ENCODE measurements at places on chromosomes 16 and 17. TPM values are rescaled to one million over a fixed set of nuclear protein-coding genes. Genes with fewer than 3 reads are reported as not detected.

GRCh38 chr17:59754552-59754951 lies 47.1 kb downstream of the VMP1 start:
- peak overlapping the region; percentile 91 for H3K27ac ChIP-seq
- H3K27me3 ChIP-seq = no peaks in the 10 kb centered on the region
- DNase-seq = peak; percentile 19
- peaks cover 34% of the 10 kb centered on the region for H3K36me3 ChIP-seq
- H3K4me1 ChIP-seq = peaks cover 46% of the 10 kb centered on the region

DNA sequence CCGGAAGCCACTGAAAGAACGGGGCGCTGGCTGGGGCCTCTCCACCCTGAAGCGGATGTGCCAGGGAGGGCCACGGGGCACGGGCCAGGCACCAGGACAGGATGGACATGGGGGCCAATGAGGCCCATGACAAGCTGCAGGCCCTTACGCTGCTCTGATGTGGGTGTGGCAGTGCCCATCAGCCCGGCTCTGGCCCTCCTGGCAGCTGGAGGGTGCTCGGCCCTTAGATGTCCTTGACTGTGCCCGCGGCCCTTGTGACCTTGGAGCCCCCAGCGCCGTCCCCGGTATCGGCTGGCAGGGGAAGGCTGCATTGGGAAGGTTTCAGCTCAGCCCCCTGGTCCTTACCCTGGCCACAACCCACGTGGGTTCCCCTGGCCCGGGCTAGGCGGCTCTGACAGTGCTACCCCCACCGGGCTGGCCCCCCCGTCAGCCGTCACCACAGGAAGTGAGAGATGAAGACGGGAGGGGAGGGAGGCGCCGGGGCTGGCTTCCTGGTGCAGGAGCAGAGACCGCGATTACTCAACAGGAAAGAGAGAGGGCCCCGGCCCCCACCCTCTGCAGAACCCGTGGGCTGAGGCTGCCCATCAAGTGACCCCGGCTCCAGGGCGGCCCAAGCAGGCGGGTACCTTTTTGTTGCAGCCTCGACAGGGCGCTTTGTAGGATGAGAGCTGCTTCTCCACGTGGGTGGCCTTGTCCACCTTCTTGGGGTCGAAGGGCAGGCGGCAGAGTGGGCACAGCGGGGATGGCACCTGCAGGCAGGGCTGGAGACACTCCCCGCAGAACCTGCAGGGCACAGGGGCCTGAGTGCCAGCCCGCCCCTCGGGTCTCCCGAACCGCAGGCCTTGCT lies 5.3 kb downstream of the RNF166 start:
- DNase-seq = peak; percentile 94
- no peaks in the 10 kb centered on the region for H3K27me3 ChIP-seq
- H3K4me1 ChIP-seq = peaks cover 52% of the 10 kb centered on the region
- peak overlapping the region; percentile 89 for H3K4me3 ChIP-seq
- peaks cover 30% of the 10 kb centered on the region for H3K36me3 ChIP-seq
- peak overlapping the region; percentile 95 for H3K27ac ChIP-seq

GRCh38 chr16:87936375-87937230 lies at the start of gene CA5A:
Gene CA5A (minus strand): TSS chr16:87936529. CDS start chr16:87936450, 79 bp downstream.
- no peak for DNase-seq
- no peak within 1 kb of the TSS for H3K4me3 ChIP-seq
- H3K27me3 ChIP-seq = no peaks in the 10 kb centered on the region
- no peaks in the 10 kb centered on the region for H3K4me1 ChIP-seq

- H3K27ac ChIP-seq = no peak overlapping the region
- H3K4me1 ChIP-seq = no peaks in the 10 kb centered on the region
These were observed 88.4 kb downstream of the SPACA3 start for GRCh38 chr17:33080091-33080490.

- H3K27me3 ChIP-seq = peaks cover 82% of the 10 kb centered on the region
- no peaks in the 10 kb centered on the region for H3K36me3 ChIP-seq
- DNase-seq = no peak
These were observed 7.4 kb downstream of the MAF start for GRCh38 chr16:79593074-79593531.

- no peak overlapping the region for H3K4me3 ChIP-seq
- no peaks in the 10 kb centered on the region for H3K4me1 ChIP-seq
- no peaks in the 10 kb centered on the region for H3K36me3 ChIP-seq
These were observed 80.2 kb downstream of the CDH11 start for GRCh38 chr16:65041667-65042066.

GRCh38 chr17:38667099-38667786 lies 7.5 kb downstream of the EPOP start:
- H3K4me3 ChIP-seq = no peak overlapping the region
- peaks cover 12% of the 10 kb centered on the region for H3K4me1 ChIP-seq
- DNase-seq = peak; percentile 58
- H3K27me3 ChIP-seq = peaks cover 63% of the 10 kb centered on the region

- no peak overlapping the region for H3K27ac ChIP-seq
- H3K27me3 ChIP-seq = no peaks in the 10 kb centered on the region
- no peaks in the 10 kb centered on the region for H3K4me1 ChIP-seq
- DNase-seq = no peak
- no peaks in the 10 kb centered on the region for H3K36me3 ChIP-seq
These were observed 9.7 kb downstream of the ADGRG3 start for GRCh38 chr16:57677622-57678369.

- H3K27ac ChIP-seq = no peak overlapping the region
- H3K36me3 ChIP-seq = no peaks in the 10 kb centered on the region
- DNase-seq = peak; percentile 4
- peaks cover 2% of the 10 kb centered on the region for H3K4me1 ChIP-seq
- peaks cover 57% of the 10 kb centered on the region for H3K27me3 ChIP-seq
- peak overlapping the region; percentile 13 for H3K4me3 ChIP-seq
These were observed 704 bp downstream of the ASIC2 start for GRCh38 chr17:33292201-33292980.

DNA sequence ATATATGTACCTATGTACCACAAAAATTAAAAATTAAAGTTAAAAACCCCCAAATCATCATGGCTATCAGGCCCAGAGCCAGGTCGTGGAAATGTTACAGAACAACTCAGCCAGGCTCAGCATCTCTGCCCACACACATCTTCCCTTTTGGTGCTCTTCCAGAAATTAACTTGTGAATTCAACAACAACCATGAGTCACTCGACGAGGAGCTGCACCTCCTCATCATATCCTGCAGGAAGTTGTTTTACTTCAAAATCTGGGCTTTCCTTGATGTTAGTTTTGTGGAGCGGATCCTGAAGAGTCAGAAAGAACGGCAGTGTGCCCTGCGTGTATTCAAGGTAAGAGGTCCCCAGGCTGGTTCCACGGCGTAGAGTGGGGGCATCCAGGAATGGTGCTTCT lies 10.6 kb downstream of the FBXO39 start:
- H3K27me3 ChIP-seq = peaks cover 78% of the 10 kb centered on the region
- peaks cover 1% of the 10 kb centered on the region for H3K36me3 ChIP-seq
- DNase-seq = no peak
- H3K27ac ChIP-seq = no peak overlapping the region

Gene MMP2
- total RNA-seq = not detected

DNA sequence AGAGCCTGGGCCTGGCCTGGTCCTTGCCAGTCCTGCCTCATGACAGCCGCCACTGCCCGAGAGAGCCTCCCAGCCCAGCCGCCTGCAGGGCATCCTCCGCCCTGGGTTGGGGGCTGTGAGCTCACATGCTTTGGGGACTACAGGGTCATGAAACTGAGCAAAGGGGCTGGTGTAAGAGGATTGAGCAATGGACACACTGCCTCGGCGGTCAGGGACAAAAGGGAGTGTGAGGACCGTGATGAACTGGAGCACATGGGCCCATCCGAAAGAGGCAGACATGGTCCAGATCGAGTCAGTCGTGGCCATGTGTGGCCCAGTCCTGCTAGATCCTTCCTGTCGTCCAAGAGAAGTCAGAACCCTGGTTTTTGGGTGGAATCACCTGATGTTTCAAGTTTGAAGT lies 52.3 kb downstream of the GSG1L start:
- H3K27ac ChIP-seq = no peak overlapping the region
- no peak overlapping the region for H3K4me3 ChIP-seq
- no peak for DNase-seq

GRCh38 chr16:49587511-49587910 lies 213.9 kb downstream of the C16orf78 start:
- no peak overlapping the region for H3K4me3 ChIP-seq
- no peak for DNase-seq
- no peak overlapping the region for H3K27ac ChIP-seq
- no peaks in the 10 kb centered on the region for H3K36me3 ChIP-seq

Gene SLC16A13
- total RNA-seq = 6.2 TPM

Gene TEX19
- total RNA-seq = 0.10 TPM

Gene NPIPA3
- not detected for total RNA-seq

DNA sequence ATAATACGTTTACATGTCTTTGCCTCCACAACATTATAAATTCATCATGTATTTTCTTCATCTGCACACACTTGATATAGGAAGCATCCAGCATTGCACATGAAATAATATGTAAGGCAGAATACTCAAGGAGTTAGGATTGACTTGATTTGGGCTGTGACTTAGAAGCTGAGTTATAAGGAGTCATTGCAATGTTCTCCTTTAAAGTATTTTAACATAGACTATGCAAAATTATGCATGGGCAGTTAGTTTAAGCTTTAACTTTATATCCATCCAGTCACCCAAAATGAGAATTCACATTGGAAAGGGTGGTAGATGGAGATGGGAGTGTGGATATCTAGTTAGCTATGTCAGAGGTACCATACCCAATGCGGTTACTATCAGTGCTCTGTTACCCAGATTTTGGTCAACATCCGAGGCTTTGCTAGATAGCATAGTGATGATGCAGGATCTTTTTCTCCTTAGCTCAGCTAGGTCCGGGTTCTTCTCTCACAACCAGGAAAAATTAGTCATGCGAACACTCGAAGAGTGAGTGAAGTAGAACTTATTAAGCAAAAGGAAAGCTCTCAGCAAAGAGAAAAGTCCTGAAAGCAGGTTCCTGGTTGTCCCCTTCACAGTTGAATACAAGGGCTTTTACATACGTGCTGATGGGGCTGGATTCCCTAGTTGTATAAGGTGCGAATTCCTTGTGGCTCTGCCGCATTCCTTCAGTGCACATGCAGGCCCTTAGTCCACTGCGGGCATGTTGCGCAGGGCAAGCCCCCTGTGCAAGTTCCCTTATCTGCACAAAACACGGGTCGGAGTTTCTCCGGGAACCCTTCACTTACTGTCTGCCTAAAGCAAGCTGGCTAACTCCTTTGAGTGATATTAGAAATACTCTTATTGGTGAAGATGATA lies 73.1 kb upstream of the FAM20A start:
- H3K4me3 ChIP-seq = no peak overlapping the region
- no peak overlapping the region for H3K27ac ChIP-seq
- peaks cover 17% of the 10 kb centered on the region for H3K27me3 ChIP-seq
- DNase-seq = no peak

DNA sequence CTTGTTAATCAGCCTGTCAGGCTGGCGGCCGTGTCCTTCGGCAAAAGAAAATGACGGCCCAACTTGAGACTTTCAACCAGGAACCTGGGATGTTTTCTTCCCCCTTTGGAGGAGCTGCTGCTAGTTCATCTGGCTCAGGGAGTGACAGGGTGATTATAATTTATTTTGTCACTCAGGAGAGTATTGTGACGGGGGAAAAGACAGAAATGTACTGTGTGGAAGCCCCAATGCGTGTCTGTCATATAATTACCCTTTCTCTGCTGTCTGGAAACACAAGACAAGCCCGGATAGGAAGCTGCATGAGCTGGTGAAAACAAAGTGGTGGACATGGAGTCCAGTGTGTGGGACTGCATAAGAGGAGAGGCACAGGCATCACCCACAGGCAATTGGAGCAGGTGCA lies 326.2 kb upstream of the HSBP1 start:
- H3K4me1 ChIP-seq = no peaks in the 10 kb centered on the region
- H3K27me3 ChIP-seq = no peaks in the 10 kb centered on the region
- no peak overlapping the region for H3K27ac ChIP-seq

GRCh38 chr17:28944862-28945741 lies 6.2 kb downstream of the PHF12 start:
- no peaks in the 10 kb centered on the region for H3K27me3 ChIP-seq
- peaks cover 61% of the 10 kb centered on the region for H3K36me3 ChIP-seq
- no peak for DNase-seq
- no peak overlapping the region for H3K4me3 ChIP-seq
- peaks cover 75% of the 10 kb centered on the region for H3K4me1 ChIP-seq
- H3K27ac ChIP-seq = no peak overlapping the region

DNA sequence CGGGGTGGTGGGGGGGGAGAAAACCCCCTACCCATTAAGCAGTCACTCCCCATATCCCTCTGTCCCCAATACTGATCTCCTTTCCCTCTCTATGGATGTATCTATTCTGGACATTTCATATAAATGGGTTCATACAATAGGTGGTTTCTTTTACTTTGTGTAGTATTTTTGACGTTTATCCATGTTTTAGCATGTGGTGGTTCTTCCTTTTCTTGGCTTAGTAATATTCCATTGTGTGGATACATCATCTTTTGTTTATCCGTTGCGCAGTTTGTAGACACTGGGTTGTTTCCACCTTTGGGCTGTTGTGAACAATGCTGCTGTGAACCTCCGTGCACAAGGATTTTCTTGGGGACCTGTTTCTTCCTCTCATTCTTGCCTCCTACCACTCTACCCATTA lies 12.6 kb downstream of the LDHD start:
- no peaks in the 10 kb centered on the region for H3K27me3 ChIP-seq
- no peak overlapping the region for H3K27ac ChIP-seq
- no peak overlapping the region for H3K4me3 ChIP-seq

Gene OR1A1
- not detected for total RNA-seq

GRCh38 chr16:84581158-84581557 lies 36.7 kb downstream of the COTL1 start:
- H3K27me3 ChIP-seq = no peaks in the 10 kb centered on the region
- no peak for DNase-seq
- H3K4me3 ChIP-seq = no peak overlapping the region

- DNase-seq = peak; percentile 21
- peak within 1 kb of the TSS; percentile 29 for H3K27ac ChIP-seq
- H3K4me1 ChIP-seq = peaks cover 16% of the 10 kb centered on the region
- peak within 1 kb of the TSS; percentile 84 for H3K4me3 ChIP-seq
These were observed at the start of gene SEZ6L2 for GRCh38 chr16:29899516-29900101. Gene SEZ6L2 (minus strand): TSS chr16:29899550. CDS start chr16:29899019, 531 bp downstream.

Gene TMEM220
- total RNA-seq = 2.5 TPM

DNA sequence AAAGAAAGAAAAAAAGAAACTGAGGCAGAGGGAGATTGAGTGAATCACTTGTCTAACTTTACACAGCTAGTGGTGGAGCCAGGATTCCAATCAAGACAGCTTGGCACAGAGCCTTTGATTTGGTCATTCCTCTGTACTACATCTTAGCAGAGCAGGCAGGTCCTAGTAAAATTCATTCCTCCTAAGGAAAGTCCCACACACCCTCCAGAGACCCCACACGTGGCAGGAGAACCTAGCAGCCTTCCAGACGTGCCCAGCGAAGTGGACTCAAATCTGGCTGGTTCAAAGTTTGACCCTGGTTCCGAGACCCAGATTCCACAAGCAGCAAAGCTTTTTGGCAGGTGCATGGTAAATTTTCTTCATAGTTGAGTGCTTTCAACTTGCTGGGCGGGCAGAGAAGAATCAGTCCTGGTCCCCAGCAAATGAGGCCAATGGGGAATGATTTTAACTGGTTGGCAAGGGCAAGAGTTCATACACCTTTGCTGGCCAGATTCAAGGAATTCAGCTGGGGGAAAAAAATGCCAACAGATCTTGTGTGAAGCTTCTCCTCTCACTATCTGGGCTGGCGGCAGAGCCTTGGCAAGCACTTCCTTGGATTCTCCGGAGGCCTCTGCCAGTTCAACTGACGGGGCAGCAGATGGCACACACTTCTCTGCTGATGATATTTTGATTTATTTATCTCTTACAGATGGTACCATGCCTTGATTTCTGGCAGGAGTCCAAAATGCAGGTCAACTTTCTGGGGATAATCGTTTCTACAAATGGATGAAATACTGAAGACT lies 82.4 kb downstream of the GSG1L start:
- peaks cover 11% of the 10 kb centered on the region for H3K27me3 ChIP-seq
- H3K36me3 ChIP-seq = no peaks in the 10 kb centered on the region
- H3K4me3 ChIP-seq = no peak overlapping the region
- no peak for DNase-seq

Gene SPNS2
- 0.20 TPM for total RNA-seq

Gene CHRNE
- 0.42 TPM for total RNA-seq

Gene RNF227
- total RNA-seq = 4.1 TPM

Gene MYL11
- 1.2 TPM for total RNA-seq
